ENCODE measurements at places on chromosomes 1 and 21.

GRCh38 chr1:119987112-119987511 is 82.3 kb downstream of the NOTCH2 start:
- DNase-seq, result peak; percentile 26

DNA sequence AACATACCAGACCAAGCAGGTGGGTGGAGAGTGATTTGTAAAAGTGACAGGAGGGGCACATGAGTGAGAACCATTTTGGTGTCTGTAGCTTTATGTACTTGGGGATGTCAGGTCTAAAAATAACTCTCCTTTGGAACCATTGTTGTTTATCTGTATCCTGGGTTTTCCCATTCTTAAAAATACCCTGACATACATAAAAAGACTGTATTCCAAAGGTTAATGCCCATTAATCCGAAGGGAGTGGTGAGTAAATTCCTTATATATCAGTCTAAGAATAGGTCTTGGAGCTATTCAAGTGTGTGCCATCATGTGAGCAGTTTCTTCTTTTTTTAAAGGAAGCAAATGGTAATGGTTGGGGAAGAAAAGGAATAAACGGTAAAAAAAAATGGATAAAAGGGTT is 117.5 kb downstream of the TGFB2 start:
- DNase-seq, result no peak

DNA sequence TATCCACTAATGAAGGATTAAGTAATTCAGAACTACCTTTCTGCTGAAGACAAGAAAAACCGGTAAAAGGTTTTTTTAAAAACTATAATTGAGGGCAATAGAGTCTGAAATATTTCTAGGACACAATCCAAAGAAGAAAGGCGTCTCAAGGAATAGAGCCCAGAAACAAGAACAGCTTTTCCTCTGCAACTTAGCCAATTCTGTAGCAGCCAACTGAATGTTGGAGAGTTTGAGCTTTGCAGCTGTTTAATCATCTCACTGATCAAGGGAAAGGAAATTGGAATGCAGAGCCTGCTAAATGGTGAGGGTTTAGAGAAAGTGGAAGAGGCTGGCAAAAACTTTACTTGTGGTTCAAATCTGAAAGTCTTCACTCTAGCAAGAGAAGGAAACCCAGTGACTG is 818.9 kb downstream of the KCNT2 start:
- DNase-seq, result no peak

- no peak for DNase-seq
These were observed 56.0 kb upstream of the CD53 start for GRCh38 chr1:110816945-110817344.

GRCh38 chr21:41767606-41768436 is 969 bp upstream of the RIPK4 start:
- DNase-seq, result peak; percentile 41

- no peak for DNase-seq
These were observed 54.9 kb upstream of the NBPF3 start for GRCh38 chr1:21385022-21385421.

- no peak for DNase-seq
These were observed 61.5 kb upstream of the PTBP2 start for GRCh38 chr1:96660051-96660450.

GRCh38 chr1:244941121-244941520 is 76.8 kb upstream of the HNRNPU start:
- no peak for DNase-seq

DNA sequence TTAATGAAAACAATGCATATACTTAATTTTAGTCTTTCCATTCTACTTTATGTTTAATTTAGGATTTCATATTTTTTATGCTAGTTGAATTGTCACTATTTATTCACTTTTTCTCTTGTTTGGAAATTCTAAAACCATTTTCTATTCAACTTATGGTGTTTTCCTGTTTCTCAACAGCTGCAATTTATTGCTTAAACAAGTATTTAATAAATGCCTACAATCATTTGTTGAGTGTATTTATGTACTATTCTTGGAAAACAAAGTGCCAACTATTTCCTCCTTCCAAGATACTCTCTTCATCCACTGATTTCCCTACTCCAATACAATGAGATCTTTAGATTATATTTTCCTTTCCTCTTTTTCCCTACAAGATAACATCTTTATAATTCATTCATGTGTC is 65.4 kb downstream of the NUF2 start:
- DNase-seq, result no peak

- no peak for DNase-seq
These were observed 239.0 kb downstream of the USH2A start for GRCh38 chr1:216184126-216184680.

GRCh38 chr1:201884425-201884824 is 4.3 kb upstream of the SHISA4 start:
- DNase-seq, result no peak

DNA sequence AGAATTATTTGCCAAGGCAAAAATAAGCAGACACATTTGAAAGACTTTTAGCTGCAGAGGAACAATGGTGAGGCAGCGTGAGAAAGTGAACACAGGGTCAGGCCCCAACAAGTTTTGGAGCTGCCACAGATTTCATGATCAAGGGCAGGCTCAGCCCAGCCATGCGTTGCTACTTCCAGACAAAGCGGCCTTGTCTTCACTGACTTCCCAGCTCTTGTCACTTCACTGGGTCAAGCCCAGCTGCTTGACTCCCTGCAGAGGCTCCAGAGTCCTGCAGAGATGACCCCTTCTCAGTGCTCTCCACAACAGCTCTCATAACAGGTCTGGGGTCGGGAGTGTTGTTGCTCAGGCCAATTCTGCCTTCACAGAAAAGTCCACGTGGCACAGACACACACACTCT is 35.8 kb downstream of the HHAT start:
- DNase-seq, result no peak

- no peak for DNase-seq
These were observed 259.8 kb downstream of the LMO4 start for GRCh38 chr1:87588495-87588894.

DNA sequence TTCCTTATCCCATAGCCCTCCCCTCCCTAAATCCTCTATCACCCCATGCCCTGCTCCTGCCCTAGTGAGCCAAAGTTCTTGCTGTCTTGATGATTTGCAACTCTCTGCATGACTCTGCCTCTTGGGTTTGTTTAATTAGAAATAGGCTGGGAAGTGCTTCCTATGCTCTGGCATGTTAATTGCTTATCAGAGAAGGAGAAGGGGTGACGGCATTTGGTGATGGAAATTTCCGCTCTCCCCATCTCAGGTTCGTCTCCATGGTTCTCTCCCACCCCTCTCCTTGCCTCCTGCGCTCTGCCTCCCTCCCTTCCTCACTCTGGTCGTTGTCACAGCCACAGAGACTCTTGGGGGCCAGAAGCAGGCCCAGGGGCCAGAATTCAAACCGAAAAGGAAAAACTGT is 68.9 kb downstream of the LRRN2 start:
- no peak for DNase-seq

GRCh38 chr1:65065524-65066418 is 82.2 kb upstream of the AK4 start:
- DNase-seq, result no peak

GRCh38 chr1:203569490-203570318 is 56.9 kb upstream of the ATP2B4 start:
- DNase-seq, result no peak

GRCh38 chr21:36021251-36021837 is 39.0 kb downstream of the SETD4 start:
- DNase-seq, result no peak

DNA sequence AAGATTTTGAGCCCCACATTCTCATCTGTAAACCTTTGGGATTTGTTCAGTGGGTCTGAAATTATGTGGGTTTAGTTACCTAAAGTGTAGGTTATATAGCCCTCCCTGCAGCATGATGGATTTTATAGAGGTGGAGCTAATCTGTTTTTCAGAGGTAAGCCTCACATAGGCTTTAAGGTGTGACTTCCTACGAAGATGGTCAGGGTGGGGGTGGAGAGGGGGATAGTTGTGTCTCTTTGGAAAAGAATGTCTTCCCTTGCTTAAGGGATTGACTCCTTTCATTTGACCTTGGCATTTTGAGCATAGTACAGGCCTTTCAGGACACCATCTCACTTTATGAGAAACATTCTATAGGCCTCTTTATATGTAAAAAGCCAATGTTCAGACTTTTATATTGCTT is 3.4 kb downstream of the CACHD1 start:
- no peak for DNase-seq

DNA sequence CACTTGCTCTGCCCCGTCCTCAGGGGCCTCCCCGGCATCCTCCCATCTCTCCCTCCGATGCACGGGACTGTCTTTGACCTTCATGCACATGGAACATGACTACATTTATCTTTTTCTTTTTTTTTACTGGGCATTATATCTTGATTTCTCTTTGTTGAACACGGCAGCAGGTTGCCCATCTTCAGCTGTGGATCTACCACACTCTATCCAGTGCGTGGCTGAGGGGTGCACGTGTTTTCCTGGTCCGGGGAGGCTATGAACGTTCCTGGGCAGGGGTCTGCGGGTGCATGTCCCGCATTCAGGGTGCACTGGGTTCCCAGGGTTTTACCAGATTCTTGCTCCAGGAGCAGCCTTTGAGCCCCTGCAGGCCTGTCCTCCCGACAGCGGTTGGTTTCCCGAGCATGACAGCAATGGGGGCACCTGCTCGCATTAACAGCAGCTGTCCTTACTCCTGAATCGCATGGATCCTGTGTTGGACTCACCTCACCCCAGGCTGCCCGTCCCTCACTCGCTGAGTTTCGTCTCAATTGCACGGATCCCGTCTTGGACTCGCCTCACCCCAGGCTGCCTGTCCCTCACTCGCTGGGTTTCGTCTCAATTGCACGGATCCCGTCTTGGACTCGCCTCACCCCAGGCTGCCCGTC is 7.4 kb downstream of the POFUT2 start:
- no peak for DNase-seq

GRCh38 chr1:29623501-29623900 is 387.2 kb downstream of the PTPRU start:
- DNase-seq, result no peak

- DNase-seq, result no peak
These were observed 13.6 kb downstream of the ARPC5 start for GRCh38 chr1:183622013-183622412.

DNA sequence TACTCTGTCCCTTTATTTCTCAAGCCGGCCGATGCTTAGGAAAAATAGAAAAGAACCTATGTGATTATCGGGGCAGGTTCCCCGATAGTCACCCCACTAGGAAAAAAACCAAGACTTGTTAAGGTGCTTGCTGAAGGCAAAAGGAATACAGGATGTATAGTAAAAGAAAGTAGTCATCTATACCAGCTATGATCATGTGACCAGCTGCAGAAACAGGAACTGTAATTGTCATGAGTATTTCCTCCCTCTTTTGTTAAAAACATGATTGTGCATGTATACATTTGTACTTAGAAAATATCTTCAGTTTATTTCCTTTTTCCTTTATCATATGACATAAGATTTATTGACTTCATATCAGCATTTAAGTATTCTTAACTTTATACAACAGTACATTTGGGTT is 30.5 kb downstream of the PIGK start:
- no peak for DNase-seq

GRCh38 chr1:32903991-32904785 is 3.0 kb upstream of the TMEM54 start:
- no peak for DNase-seq

- DNase-seq, result no peak
These were observed 52.2 kb downstream of the NENF start for GRCh38 chr1:212484701-212485570.

- DNase-seq, result no peak
These were observed 52.2 kb downstream of the KCNC4 start for GRCh38 chr1:110262296-110262695.

DNA sequence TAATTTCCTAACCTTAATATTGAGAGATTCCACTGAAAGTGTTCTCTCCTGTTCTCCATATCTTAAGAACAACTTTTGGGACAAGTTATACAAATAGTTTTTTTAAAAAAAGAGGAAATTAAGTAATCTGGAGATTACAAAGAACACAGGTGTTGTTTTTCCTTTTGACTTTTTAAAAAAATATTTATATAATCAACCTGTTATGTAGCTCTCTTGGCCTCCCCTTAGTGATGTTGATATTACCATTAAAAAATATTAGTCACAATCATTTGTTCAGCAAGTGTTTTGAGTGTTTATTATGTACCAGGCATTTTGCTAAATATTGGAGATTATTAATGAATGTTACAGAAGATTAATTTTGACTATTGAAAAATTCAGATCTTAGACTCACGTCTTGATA is 8.1 kb downstream of the MAN1A2 start:
- DNase-seq, result no peak

GRCh38 chr1:9711466-9712020 is 60.0 kb downstream of the PIK3CD start:
- no peak for DNase-seq

DNA sequence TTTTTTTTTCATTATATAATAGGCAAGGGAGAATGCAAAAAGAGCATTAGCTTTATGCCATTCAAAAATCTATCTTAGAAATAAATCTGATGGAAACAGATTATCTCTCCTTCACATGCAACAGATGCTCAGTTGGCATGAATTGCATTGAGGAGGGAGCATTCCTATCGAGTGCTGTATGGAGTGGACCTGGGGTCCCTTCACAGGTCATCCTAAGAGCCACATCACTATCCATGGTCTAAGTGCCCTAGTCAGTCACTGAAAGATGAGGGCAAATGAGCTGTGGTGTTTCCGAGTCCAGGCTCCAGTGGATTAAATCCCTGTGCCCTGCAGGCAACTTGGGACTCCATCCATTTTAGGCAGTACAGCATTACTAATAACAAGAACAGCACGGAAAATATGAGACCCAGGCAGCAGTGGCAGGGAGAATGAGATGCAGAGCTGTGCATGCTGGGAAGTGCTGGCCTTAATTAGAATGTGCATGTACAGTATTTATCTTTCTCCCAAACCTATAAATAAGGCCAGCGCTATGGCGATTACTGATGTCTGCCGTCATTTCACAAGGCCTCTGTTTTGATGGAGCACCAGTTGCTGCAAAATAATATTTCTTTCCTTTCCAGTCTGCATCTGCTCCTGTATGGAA is 512.3 kb upstream of the PLXNA2 start:
- DNase-seq, result no peak

DNA sequence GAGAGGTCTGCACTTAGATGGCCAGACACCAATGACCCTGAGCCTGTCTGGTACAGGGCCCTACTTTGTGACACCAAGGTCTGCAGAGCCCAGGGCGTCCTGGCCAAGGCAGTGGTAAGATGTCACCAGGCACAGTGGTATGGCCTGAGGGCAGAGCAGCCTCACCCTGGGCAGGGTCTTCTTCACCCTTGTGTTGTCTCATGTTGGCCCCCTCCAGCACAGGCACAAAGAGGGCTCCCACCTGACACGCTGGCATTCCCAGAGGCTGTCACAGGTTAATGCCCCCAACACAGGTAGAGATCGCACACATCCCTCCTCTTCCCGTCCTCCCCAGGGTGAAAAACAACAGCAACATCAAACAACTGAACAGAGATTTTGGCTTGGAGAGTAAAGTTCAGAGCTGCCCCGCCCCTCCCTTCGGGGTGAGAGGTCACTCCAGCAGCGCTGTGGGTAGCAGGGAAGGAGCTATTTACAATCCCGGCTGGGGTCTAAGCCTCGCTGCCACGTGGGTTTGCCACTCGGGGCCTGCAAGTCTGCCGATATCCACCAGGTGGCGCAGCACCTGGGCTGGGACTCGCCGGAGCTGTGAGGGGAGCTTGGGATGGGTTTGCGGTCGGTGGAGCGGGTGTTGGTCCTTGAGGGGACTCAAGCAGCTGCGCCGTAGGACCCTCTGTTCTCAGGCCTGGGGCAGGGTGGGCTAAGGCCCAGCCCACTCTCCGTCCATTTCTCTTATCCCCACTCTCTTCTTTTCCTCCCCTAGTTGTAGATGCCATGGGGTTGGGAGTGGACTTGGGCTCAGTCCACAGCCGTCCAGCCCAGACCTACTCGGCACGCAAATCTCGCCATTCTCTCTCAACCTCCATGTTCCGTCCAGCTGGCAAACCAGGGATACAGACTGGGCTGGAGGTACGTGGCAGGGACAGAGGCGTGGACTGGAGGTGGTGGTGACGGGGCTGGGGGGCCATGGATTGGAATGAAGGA is 12.7 kb downstream of the EFNA3 start:
- DNase-seq, result peak; percentile 86

Measured in activated CD8-positive, alpha-beta T cell treated with anti-CD3 and anti-CD28 coated beads for 36 hours (primary cell).